SK-N-DZ (cell line): ENCODE measurements at places on chromosomes 16 and 17.
A peak's percentile ranks its signal among the peaks of the same experiment; 100 is the strongest.

DNA sequence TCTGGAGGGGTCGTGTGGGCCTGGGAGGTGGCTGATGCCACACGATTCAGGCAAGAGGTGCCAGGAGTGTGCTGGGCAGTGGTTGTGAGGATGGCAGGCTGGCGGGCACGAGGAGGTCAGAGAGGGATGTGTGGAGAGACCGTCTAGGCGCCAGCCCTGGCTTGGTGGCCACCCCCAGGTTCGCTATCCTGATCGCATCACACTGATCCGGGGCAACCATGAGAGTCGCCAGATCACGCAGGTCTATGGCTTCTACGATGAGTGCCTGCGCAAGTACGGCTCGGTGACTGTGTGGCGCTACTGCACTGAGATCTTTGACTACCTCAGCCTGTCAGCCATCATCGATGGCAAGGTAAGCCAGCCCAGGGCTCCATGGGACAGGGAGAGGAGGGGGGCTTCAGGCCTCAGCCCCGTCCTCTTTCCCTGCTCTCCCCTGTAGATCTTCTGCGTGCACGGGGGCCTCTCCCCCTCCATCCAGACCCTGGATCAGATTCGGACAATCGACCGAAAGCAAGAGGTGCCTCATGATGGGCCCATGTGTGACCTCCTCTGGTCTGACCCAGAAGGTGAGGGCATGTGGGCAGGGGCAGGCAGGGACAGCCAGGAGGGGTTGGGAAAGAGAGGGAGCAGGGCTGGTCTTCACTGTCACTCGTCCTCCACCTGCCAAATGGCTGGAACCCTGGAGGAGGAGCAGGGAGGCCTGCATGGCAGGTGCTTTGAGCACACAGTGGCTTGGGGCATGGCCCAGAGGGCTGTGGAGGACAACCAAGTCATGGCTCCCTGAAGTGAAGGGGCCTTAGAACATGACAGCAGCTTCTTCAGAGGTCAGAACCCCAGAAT is 7.6 kb downstream of the PPP4C start:
- no peak for DNase-seq

- DNase-seq = no peak
Observed at GRCh38 chr17:28404007-28404406, 2.0 kb downstream of the SLC46A1 start.

- no peak for DNase-seq
Observed at GRCh38 chr17:41974658-41975057, 8.1 kb downstream of the CNP start.

GRCh38 chr17:62591333-62591732 is 36.1 kb upstream of the MRC2 start:
- no peak for DNase-seq

GRCh38 chr17:43898446-43898845 is 8.9 kb downstream of the MPP2 start:
- no peak for DNase-seq

DNA sequence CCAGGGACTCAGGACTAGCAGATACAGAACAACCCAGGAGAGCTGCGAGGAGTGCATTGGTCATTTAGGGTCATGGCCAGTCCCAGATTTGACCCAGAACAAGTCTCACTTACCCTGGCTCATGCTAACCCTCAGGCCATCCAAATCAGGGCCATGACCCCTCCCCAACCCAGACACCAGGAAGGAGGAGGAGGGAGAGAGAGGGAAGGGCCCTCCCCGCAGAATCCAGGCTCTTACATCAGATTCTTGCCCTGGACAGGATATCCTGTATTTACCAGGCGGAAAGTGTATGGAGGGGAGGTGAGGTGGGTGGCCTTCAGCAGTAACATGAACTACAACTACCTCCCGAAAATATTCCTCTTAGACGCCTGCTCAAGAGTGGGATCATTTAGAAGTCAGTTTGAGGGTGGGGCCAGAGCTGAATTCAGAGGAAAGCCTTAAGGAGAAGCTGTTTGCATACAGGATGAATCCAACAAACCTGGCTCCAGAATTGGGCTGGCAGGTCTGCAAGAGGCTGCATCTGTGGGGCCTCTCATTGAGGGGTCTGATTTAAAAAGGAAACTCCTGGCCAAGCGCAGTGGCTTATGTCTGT is 2.1 kb downstream of the VAT1 start:
- no peak for DNase-seq

GRCh38 chr17:79147746-79148506 is 73.3 kb downstream of the ENGASE start:
- DNase-seq = no peak

DNA sequence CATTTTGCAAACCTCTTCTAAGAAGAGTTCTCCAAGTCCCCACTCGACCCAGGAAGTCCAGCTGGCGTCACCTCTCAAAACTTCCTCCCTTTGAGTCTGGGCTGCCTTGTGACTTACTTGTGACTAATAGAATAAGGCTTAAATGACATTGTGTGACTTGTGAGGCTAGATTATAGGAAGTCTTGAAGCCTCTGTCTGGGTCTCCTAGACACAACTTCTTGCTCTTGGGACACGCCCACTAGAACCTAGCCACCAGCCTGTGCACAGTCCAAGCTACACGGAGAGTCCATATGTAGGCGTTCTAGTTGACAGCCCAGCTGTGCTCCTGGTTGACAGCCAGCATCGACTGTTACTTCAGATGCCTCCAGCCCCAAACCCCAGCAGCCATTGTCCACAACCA is 66.7 kb upstream of the TANC2 start:
- no peak for DNase-seq

GRCh38 chr17:55642741-55643140 is 79.9 kb downstream of the TMEM100 start:
- no peak for DNase-seq

DNA sequence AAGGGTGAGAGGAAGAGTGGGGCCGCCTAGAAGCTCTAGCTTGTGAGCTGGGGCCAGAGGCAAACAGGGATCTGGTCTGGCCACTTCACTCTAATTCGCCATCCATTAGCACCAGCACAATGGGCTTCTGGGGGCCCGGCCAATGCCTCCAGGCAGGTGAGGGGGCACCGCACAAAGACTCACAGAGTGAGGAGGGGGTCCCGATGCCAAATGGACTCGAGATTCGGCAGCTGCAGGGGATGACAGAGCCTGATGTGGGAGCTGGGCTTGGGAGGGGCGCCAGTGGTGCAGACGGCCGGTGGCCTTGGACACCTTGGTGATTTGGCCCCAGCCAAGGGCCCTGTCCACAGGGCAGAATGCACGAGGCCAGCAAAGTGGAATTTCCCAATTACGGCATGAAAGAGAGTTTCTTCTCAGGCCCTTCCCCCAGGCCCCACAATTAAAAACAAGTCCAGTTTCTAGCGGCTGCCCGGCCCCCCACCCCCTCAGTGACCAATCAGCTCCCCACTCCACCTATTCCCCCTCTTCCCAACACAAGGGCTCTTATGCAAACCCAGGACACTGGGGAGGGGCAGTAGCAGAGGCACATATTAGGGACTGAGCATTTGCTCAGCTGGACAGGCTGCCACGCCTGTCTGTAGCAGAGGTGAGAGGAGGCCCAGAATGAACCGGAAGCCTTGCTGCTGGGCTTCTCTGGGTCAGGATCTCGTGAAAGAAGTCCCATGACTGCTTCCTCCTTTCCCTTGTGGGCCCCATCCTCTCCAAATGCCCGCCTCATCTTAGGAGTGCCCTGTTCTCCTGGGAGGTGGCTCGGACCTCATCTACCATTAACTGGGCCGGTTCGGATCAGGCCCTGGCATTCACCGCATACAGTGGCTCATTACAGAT is 39.4 kb upstream of the MTSS2 start:
- DNase-seq = no peak

DNA sequence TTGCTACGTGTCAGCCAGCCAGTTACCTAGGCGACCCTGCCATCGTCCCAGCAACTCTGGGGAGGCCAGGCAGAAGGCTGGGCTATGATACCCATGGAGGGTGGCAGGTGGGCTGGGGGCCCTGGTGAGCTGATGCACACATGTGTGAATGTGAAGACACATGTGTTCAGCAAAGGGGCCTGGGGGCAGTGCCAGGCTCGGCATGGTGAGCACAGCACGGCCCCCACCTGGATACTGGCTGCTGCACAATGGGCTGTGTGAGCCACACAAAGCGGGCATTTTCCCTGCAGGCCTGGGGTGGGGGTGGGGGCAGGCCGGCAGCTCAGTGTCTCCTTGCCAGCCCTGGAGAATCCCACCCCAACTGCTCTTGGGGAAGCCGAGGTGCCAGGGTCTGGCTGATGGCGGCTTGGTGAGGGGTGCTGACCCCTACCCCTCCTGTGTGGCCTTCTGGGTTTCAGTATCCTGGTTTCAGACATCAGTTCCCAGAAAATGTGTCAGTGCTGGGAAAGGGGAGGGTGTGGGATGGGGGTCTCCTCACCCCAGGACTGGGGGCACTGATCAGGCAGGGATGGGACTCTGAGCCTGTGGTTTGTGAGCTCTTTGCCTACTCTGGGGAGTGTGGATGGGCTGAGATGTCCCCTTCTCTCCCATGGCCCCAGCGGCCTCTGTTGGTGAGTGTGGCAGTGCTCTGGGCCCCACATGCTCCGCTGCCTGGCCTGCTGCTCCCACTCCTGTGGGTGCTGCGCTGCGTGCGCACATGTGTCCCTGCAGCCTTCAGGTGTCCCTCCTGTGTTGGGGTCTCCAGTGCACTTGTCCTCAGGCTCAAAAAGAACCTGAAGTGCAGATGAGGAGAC is 5.1 kb downstream of the LLGL1 start:
- no peak for DNase-seq

- DNase-seq = no peak
Observed at GRCh38 chr17:43628089-43628650, 33.6 kb downstream of the MEOX1 start.

- no peak for DNase-seq
Observed at GRCh38 chr17:12637015-12637414, 28.7 kb upstream of the MYOCD start.

GRCh38 chr17:60435244-60436167 is 13.2 kb downstream of the CHCT1 start:
- DNase-seq = peak; percentile 80

DNA sequence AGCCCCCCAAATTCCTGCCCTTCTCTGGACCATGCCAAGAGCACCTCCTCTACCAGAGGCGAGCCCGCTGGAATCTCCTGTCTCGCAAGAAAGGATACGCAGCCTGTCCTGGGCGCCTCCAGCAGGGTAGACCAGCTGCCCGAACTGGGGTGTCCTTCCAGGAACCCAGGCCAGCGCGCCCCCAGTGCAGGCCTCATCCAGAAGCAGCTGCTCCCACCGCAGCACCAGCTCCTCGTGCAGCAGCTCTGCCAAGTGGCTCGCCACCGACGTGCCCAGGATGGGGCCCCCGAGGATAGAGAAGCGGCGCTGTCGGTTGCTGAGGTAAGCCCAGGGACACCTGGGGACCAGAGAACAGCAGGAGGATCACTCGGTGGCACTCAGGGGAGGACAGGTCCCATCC is 4.8 kb downstream of the TAF1C start:
- no peak for DNase-seq

DNA sequence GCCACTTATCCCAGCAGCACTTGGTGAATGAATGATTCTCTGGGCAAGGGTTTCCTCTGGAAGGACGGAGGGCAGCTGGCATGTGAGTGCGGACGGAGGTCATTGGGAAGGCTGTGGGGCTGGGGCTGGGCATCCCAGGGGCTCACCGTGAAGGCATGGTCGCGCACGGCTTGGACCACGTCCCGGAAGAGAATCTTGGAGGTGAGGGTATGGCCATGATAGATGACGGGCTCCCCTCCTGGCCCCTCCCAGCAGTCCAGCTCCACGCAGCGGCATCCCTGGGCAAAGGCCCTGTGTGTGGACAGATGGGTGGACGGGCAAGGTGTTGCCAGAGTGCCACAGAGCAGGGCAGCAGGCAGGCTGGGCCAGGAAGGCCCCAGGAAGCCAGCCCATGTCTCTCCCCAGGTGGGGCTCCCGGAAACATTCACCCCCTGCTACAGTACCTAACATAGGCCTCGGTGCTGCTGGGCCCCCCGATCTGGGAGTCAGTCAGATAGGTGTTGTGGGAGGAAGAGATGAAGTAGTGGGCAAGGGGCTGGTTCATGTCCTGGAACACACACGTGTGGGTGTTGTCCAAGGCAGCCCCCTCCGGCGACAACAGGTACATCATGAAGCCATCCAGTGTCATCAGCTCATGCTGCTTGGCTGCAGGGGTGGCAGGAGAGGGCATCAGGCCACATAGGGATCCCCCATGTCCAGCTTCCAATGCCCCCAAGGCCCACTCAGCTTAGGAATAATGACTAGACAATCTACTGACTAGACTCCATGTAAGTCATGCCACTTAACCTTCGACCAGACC is 14.3 kb downstream of the PLCD3 start:
- DNase-seq = no peak

DNA sequence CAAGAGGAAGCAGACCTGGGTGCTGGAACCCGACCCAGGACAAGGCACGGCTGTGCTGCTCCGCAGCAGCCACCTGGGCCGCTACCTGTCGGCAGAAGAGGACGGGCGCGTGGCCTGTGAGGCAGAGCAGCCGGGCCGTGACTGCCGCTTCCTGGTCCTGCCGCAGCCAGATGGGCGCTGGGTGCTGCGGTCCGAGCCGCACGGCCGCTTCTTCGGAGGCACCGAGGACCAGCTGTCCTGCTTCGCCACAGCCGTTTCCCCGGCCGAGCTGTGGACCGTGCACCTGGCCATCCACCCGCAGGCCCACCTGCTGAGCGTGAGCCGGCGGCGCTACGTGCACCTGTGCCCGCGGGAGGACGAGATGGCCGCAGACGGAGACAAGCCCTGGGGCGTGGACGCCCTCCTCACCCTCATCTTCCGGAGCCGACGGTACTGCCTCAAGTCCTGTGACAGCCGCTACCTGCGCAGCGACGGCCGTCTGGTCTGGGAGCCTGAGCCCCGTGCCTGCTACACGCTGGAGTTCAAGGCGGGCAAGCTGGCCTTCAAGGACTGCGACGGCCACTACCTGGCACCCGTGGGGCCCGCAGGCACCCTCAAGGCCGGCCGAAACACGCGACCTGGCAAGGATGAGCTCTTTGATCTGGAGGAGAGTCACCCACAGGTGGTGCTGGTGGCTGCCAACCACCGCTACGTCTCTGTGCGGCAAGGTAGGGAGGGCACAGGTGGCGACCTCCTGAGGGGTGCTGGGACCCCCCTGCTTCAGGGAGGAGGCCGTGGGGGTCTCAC is 667 bp downstream of the FSCN2 start:
- no peak for DNase-seq

DNA sequence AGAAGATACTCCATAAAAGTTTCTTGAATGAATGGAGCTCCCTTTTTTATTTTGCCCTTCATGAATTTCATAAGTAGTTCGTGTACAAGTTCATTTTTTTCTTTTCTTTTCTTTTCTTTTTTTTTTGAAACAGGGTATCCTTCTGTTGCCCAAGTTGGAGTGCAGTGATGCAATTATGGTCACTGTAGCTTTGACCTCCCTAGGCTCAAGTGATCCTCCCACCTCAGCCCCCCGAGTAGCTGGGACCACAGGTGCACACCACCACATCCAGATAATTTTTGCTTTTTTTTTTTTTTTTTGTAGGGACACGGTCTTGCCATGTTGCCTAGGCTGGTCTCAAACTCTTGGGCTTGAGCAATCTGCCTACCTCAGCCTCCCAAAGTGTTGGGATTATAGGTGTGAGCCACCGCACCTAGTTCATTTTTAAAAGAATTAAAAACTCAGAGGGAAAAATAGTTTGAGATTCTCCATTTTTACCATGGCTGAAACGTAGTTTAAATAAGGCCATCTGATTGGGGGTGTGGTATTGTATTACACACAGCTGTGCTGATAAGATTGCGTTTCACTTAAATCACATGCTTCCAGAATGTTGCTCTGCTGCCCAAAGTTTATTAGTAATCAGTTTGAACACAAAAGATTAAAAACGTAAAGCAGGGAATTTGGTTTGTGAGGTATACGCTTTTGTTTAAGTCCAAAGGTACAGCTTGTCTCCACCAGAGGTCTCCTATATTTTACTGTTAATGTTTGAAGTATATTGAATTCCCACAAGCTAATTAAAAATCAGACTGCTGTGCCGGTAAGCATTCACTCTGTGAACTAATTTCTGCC is 154.1 kb downstream of the SOCS1 start:
- no peak for DNase-seq

- no peak for DNase-seq
Observed at GRCh38 chr17:45310380-45311324, 6.2 kb downstream of the MAP3K14 start.
